ENCODE measurements at places on chromosomes 3 and 15.

DNA sequence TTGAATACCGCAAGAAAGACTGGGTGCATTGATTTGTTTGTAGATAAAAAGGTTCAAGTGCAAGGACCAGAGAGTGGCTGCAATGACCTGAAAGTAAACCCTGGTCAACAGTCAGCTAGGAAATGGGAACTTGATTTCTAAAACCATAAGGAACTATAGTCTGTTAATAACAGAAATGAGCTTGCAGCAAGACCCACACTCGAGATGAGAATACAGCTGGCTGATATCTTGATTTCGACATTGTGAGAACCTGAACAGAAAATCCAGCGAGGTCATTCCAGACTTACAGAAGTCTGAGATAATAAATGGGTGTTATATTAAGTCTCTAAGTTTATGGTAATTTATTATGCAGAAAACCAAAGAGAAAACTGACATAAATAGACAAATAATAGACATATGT, 177.3 kb downstream of the NFKBIZ start:
- no peak for DNase-seq

- DNase-seq: no peak
Observed at GRCh38 chr3:57791245-57791644, 35.1 kb downstream of the SLMAP start.

DNA sequence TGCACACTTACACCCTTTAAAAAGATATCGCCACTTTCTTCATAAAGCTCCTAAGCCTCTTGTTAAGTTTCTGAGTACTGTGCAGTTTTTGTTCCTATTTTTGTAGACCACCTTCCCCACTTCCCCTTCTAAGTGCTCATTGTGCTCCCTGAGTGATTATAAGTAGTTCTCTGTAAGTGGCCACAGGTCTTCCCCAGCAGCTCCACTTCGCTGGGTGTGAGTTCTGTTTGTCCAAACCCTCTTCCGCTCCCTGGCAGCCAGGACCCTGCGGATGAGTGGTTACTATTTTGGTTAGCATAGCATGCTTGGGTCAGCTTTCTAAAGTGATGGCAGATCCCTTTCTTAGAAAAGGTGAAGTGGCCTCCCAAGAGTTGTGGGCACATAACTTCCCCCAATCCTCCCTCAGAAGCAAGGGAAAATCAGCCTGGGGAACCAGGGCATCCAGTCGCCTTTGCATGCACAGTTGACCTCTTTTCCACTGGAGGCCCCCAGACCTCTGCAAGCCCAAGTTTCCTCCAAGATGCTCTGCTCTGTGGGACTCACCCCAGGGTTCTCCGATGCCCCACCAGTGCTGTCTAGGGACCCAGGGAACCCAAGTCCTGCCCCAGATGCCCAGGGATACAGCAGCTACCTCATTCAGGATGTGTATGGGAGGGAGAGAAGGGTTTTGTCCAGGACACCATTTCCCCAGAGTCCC, 69.6 kb downstream of the ATP10A start:
- DNase-seq: no peak

- no peak for DNase-seq
Observed at GRCh38 chr3:193236599-193236998, 4.4 kb upstream of the PLAAT1 start.

DNA sequence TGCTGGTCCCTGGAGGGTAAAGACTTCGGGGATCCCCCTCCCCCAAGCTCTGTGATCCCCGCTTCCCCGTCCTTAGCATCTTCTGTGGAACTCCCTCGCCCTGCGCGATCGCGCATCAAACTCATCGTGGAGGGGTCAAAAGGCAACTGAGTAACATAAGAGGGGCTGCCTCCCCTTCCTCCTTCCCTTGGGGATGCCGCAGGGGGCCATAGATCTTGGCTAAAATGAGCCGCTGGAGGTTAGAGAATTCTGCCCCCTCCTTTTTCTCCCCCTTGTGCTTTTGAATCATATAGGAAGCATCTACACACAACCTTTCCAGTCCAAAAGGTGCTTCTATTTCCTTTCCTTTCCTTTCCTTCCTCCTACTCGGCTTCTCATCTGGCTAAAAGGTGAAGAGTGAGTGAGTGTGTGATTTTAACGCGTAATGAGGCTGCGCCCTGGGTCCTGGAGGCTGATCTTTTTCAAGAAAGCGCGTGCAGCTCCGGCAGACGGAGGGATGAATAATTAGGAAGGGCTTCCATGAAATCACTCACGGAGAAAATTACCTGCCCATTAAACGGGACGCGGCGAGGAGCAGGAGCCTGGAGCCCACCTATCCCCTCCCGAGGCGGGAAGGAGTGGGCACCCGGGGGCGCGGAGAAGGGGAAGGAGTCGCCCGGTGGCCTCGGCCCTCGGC, 831 bp upstream of the ROBO2 start:
- peak; percentile 71 for DNase-seq
